Activated T-helper 1 cell treated with anti-CD3 and anti-CD28 coated beads, Interleukin-12 subunit alpha, Interleukin-12 subunit beta, Interleukin-2, Interleukin-4 antibody, amounts not matched to agents 30 ng/mL and 10 ng/mL and 1 ng/mL, durations not matched to agents 14 hours and 24 hours and 36 hours (primary cell): ENCODE measurements at places on chromosomes 6 and 20. TPM values are rescaled to one million over a fixed set of nuclear protein-coding genes. Genes with fewer than 3 reads are reported as not detected.

Gene APOM
- 1.8 and 3.7 TPM in 2 replicates for total RNA-seq

Gene CFAP206
- total RNA-seq = 0.20 TPM in 1 of 2 replicates, not detected in the other

Gene ZSCAN12
- total RNA-seq = 5.6 and 5.7 TPM in 2 replicates

Gene SIRPB1
- 1.6 and 3.3 TPM in 2 replicates for total RNA-seq

Gene MOCS3
- total RNA-seq = 6.2 and 6.7 TPM in 2 replicates

Gene GSTA4
- total RNA-seq = 35.8 and 38.7 TPM in 2 replicates

Gene CEP250
- 44.4 and 45.6 TPM in 2 replicates for total RNA-seq

Gene PRL
- not detected in 2 replicates for total RNA-seq

Gene SPATA25
- 0.59 and 1.1 TPM in 2 replicates for total RNA-seq

Gene WFDC12
- not detected in 2 replicates for total RNA-seq

Gene DPPA5
- total RNA-seq = not detected in 2 replicates

Gene PMEPA1
- total RNA-seq = 0.57 and 0.66 TPM in 2 replicates

Gene ZNF311
- 0.64 and 0.80 TPM in 2 replicates for total RNA-seq

Gene ZNFX1
- 68.9 and 70.4 TPM in 2 replicates for total RNA-seq

Gene RIMS4
- total RNA-seq = not detected in 2 replicates

Gene ADGRF1
- not detected in 2 replicates for total RNA-seq

Gene PRPH2
- not detected in 2 replicates for total RNA-seq

Gene PIGT
- 89.8 and 90.6 TPM in 2 replicates for total RNA-seq

Gene CPNE5
- 0.54 and 0.61 TPM in 2 replicates for total RNA-seq

Gene BACH2
- 68.1 and 71.2 TPM in 2 replicates for total RNA-seq

Gene CTCFL
- total RNA-seq = not detected in 2 replicates

Gene RIPPLY2
- total RNA-seq = not detected in 2 replicates

Gene KCNK5
- 36.7 and 38.7 TPM in 2 replicates for total RNA-seq

Gene TINAG
- not detected in 2 replicates for total RNA-seq

Gene OOEP
- total RNA-seq = 1.2 TPM in 1 of 2 replicates, not detected in the other

Gene NHSL1
- 0.49 and 0.86 TPM in 2 replicates for total RNA-seq

Gene HLA-DRB5
- 15.8 and 20.3 TPM in 2 replicates for total RNA-seq

Gene BNIP5
- not detected in 2 replicates for total RNA-seq

Gene SLC26A8
- not detected in 2 replicates for total RNA-seq

Gene LBP
- total RNA-seq = not detected in 2 replicates
